ENCODE measurements at places on chromosomes 5 and 9.

DNA sequence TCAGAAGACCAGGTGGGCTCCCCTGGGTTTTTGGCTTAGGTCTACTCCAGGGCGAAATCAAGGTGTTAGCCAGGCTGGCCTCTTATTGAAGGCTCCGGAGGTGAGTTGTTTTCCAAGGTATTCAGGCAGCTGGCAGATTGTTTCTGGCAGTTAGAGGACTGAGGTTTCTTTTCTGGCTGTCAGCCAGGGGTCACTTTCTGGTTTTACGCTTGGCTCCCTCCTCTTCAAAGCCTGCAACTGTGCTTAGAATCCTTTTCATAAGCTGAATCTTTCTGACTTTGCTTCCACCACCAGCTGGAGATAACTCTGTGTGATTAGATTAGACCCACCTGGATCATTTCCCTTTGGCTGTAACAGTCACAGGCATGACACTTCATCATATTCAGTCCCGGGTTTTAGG lies 24.6 kb downstream of the RFK start:
- peak; percentile 33 for DNase-seq

DNA sequence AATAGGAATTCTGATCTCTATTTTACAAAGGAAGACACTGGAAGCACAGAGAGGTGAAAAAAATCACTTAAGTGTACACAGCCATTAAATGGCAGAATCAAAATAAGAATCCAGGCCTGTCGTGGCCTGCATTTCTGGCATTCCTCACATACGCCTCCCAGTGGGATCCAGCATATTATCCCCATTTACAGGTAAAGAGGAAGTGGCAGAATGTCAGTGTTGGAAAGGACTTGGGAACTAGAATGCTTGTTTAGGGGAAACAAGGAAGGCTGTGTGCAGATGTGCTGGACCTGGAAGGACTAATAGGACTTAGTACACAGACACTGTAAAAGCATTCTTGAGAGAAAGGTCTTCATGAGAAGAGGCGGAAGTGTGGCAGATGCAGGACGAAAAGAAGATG lies 241.8 kb downstream of the TRIM32 start:
- no peak for DNase-seq

- DNase-seq = no peak
These were observed 10.6 kb upstream of the GRIN1 start for GRCh38 chr9:137128158-137128861.

DNA sequence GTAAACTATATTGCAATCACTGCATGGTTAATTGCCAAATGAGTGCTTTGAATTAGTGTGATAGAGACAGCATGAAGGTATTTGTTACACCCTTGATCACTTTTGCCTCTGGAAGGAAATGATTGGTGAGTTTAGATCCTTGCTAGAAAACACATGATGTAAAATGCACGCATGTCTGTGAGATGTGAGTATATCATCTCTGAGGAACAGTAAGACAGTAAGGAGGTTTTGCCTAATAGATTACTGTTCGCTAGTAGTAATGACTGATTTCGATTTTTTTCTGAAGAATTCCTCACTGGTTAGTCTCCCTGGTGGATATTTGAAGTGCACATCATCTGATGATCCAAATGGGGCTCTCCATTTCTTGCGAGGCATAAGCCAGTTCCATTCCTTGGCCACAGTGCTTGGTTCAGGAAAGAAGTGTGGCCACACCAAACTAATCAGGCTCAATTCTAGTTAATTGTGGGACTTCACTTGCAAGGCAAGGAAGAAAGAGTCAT lies 156.4 kb upstream of the ADRA1B start:
- no peak for DNase-seq

GRCh38 chr5:96426831-96427230 lies 6.2 kb downstream of the PCSK1 start:
- DNase-seq = no peak

DNA sequence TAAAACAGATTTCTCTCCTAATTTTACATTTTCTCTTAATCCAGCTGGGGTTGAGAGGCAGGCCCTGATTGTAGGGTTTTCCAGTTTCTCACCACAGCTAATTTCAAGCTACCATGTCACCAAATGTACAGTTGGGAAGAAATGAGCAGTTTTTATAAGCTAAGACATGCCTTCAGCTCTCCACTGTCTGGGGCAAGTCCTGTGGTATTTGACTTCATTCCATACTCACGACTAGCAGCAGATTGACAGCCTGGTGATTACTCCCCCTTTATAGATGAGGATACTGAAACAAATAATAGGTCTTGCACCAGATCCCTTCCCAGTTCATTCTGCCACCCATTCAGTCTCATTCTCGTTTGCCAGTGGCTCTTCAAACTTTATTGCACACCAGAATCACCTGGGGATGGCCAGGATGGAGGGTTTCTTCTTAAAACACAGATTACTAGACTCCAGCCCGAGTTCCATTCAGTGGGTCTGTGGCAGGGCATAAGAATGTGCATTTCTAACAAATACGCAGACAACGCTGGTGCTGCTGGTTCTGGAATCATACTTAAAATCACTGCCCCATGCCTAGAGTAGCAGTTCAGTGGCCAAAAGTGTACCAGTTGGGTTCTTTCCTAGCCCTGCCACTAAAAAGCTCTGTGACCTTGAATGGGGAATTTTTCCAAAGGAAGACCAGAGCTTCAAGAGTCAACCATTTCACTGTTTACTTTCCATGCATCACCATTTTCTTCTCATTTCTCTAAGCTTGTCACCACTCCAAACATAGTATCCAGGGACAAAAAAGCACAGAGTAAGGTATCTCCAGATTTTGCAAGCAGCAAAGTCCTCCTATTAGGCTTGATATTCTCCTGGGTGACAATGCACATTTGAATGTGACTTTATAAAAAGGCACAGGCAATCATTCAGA lies 64.3 kb downstream of the CSNK1A1 start:
- DNase-seq = no peak

- DNase-seq = no peak
These were observed 569 bp downstream of the HINT2 start for GRCh38 chr9:35814106-35814840.

GRCh38 chr5:3511519-3511918 lies 84.1 kb upstream of the IRX1 start:
- no peak for DNase-seq

DNA sequence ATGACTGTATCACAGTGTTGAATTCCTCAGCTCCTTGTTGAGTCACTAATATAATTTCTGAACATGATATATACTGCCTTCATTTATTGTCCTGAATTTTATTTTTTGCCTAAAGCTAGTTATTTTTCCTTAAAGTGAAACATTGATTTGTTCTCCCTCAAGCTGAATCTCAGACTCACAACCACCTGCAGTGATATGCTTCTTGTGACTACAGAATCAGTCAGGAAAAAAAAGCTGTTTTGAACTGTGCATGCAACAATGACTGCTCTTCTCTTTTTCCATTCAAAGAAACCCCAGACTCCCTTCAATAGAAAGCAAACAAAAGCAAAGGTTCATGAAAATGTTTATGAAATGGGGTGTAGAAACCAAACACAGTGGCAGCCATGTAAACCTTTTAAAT lies 470.2 kb upstream of the CHD1 start:
- no peak for DNase-seq

GRCh38 chr5:161546095-161546469 lies 443 bp downstream of the GABRB2 start:
- no peak for DNase-seq

DNA sequence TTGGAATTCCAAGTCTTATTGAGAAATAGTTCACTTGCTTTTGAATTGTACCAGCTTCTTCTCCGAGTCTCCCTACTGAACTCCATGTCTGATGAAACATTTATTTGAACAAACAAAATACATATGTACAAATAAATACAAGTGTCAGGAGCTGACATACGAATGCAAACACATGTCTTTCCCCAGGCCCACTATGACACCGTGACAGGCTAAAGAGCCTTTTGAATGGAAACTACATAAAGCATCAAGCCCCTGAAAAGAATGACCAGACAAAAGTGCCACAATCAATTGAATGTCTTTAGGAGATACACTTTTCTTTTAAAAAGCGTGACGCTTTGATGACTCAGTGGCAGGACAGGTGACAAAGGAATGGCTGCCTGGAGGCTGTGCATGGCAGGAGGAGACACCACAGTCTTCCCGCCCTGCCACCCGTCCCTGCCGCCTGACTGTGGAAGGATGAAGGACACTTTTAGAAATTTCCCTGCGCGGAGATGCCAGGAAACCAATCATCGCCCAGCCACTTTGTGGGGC lies 112.4 kb upstream of the BNC2 start:
- DNase-seq = no peak

GRCh38 chr5:36691696-36692371 lies 85.4 kb downstream of the SLC1A3 start:
- no peak for DNase-seq

DNA sequence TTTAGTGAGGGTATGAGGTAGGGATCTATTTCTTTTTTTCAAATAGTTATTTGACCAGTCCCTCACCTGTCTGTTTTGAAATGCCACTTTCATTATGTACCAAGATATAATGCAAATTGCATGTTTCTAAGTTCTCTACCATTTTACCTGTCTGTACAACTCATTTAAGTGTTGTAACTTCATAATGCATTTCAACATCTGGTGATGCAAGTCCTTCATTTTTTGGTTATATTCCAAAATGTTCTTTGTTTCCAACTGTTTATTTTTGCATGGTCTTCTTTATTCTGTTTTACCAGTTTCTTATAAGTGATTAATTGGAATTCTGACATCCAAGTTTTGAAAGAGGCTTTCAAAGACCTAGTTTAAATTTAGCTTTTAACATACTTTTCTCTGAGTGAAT lies 26.8 kb downstream of the TDRD7 start:
- no peak for DNase-seq

DNA sequence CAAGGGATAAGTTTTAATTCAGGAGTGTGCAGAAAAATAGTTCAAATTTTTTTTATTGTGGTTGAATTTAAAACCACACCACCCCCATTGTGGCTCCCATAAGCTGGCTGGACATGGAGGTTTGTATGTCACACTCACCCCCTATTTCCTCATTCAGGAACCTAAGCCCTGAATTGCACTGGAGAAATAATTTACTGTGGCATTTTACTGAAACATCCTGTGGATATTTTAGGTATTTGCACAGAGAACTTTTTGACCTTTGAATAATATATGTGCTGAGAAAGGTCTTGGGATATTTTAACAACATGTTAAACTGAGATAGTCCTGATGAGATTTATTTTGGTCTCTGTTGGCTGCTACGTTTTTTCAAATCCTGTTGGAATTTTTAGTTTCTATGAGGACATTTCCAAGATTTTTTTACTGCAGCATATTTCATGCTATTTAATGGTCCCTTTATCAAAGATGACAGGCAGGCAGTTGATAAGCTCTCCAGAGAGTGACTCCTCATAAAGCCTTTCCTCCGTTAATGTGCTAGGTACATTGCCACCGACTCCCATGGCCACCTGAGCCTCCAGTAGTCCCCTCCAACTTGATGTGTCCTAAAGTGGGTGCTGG lies 51.2 kb upstream of the PALM2AKAP2 start:
- no peak for DNase-seq

DNA sequence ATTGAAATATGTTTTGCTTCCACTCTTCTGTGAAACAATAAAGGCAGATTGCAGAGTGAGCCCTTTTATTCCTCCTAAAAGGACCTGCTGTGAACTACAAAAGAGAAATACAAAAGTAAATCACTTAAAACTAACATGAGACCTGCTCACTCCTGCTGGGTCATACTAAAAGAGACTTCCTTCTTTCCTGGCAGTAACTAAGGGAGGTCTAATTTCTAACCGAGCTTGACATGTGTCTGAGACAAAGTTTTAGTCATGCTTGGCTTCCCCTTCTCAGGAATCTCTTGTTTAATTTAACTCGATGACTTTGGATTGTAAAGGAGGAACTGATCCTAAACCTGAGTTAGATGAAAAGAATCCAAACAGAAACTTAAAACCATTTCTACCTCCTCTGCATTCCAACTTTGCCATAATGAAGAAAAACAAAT lies 86.4 kb upstream of the CDH6 start:
- peak; percentile 80 for DNase-seq

DNA sequence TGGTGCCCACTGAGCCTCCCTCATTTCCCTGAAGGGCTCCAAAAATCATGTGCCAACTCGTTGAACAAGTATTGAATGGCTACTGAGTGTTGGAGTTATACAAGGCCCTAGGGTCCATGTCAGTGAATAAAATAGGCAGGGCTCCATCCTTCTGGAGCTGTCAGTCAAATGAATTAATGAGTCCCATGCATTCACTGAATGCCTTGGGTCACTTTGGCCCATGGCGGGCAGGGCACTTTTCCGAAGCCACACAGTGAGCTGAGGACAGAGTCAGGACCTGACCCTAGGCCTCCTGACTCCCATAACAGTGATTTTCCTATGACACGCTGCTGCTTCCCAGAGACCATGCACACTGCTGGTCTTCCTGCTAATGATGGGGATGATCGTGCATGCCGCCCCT lies 27.3 kb upstream of the SLC36A1 start:
- DNase-seq = no peak

GRCh38 chr9:85508616-85509015 lies 233.1 kb downstream of the AGTPBP1 start:
- no peak for DNase-seq

DNA sequence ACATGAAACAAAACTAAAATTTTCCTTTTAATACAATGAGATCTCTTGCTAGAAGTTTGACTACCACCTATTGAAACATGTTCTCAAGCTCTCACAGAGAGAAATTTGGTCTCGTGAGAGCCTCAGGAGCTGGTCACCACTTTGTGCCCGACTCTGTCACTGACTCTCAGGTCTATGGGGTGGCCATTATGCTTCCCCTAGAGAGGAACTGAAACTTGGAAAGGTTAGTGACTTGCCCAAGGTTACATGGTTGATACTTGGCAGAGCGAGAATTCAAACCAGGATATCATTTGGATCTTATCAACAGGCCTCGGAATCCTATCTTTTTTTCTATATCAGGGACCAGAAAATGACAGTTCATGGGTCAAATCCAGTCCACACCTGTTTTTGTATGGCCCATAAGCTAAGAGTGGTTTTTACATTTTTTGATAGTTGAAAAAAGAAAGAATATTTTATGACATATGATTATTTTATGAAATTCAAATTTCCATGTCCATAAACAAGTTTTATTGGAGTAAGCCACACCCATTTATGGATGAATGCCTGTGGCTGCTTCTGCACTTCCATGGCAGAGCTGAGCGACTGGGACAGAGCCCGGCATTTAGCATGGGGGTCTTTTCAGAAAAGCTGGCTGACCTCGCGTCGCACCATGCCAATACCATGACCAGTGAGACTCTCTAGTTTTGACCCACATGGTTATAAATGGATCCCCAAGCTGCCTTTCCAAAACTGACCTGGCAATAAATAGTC lies 44.8 kb upstream of the EQTN start:
- no peak for DNase-seq

GRCh38 chr9:128829477-128830251 lies at the start of gene SPOUT1:
Gene SPOUT1 (minus strand): TSS chr9:128829794. CDS start chr9:128829780, 14 bp downstream.
- DNase-seq = peak; percentile 87
